ENCODE measurements at places on chromosomes 7 and 10.

- no peaks in the 10 kb centered on the region for H3K27me3 ChIP-seq
- H3K27ac ChIP-seq, result no peak overlapping the region
- H3K4me3 ChIP-seq, result no peak overlapping the region
- no peaks in the 10 kb centered on the region for H3K4me1 ChIP-seq
Observed at GRCh38 chr7:133633055-133633454, 380.2 kb downstream of the EXOC4 start.

- no peaks in the 10 kb centered on the region for H3K27me3 ChIP-seq
- H3K4me1 ChIP-seq, result peaks cover 86% of the 10 kb centered on the region
- peak overlapping the region; percentile 97 for H3K4me3 ChIP-seq
- DNase-seq, result peak; percentile 51
- peaks cover 11% of the 10 kb centered on the region for H3K36me3 ChIP-seq
Observed at GRCh38 chr10:45373003-45373575, 927 bp upstream of the ALOX5 start.

DNA sequence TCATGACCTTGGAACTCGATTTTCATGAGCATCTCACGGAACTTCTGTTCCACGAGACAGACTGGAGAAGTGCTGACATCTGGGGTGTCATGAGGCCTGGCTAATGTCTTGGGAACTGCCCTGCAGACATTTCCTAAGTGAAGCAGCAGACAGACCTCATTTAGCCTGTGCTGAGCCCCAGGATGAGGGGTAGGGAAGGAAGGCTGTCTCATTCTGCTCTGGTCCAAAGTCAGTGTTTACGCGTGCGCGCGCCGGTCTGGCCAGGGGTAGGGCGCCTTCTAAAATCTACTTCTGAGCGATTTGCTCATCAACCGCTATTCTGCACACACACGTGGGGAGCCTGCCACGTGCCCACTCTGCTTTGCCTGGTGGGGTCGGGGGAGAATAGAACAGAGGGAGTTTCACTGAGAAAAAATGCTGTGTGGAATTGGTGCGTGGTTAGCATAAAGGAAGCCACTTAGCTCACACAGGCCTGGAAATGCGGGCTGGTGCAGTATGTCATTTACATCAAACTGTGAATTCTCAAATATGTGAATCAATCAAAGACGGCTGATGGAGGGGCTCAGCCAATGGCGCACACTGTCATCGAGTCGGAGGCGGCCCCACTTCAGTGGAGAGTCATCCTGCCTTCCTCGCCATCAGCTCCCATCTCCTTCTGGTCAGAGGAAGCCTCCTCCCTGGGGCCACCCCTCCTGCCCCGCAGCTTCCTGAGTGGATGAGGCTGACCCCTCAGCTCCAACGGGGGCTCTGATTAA is 335.1 kb downstream of the ADARB2 start:
- peaks cover 51% of the 10 kb centered on the region for H3K27me3 ChIP-seq
- DNase-seq, result no peak
- H3K27ac ChIP-seq, result no peak overlapping the region
- no peaks in the 10 kb centered on the region for H3K4me1 ChIP-seq
- H3K4me3 ChIP-seq, result no peak overlapping the region

DNA sequence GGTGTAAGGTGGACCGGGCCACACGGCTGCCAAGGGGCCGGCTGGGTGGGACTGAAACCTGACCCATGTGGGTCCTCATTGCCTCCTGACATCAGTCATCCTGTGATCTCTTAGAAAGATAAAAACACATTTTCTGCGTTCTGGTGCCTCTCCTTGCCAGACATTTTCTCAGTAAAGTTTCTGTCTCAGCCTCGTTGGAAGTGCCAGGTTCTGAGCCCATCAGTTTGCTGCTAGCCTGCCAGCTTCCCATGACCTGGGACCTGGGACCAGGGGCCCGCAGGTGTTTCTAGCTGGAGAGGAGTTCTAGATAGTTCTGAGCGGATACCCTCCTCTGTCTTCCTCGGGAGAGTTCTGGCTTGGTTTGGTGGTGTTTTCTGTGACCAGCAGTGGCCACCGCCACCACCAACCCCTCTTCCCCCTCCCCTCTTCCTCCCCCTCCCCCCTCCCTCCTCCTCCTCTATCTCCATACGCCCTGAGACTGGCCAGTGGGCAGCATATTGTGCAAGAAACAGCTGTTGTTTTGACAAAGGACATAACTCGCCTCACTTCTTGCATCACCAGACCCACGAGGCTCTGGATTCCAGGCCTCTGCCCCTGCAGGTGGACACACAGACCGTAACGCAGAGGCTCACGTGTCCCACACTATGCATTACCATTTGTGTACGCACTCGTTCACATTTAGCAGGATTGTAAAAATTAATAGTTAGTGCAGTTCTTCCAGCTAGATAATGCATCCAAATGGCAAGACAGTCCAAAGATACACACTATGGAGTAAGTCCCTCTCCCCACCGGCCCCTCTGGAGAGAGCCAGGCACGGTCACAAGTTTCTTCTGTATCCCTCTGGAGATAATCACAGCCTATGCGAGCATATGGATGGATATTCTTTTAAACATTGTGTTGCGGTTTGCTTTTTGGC is 94.6 kb downstream of the CUX1 start:
- peaks cover 6% of the 10 kb centered on the region for H3K36me3 ChIP-seq
- H3K27ac ChIP-seq, result no peak overlapping the region
- peaks cover 48% of the 10 kb centered on the region for H3K4me1 ChIP-seq
- no peak for DNase-seq

GRCh38 chr7:157893535-157894044 is 556.8 kb downstream of the DNAJB6 start:
- no peaks in the 10 kb centered on the region for H3K36me3 ChIP-seq
- no peak for DNase-seq
- no peaks in the 10 kb centered on the region for H3K27me3 ChIP-seq
- H3K27ac ChIP-seq, result no peak overlapping the region
- H3K4me1 ChIP-seq, result no peaks in the 10 kb centered on the region
- H3K4me3 ChIP-seq, result no peak overlapping the region

- DNase-seq, result no peak
- H3K4me3 ChIP-seq, result no peak overlapping the region
- H3K36me3 ChIP-seq, result no peaks in the 10 kb centered on the region
- no peak overlapping the region for H3K27ac ChIP-seq
- H3K4me1 ChIP-seq, result peaks cover 4% of the 10 kb centered on the region
Observed at GRCh38 chr7:157008-157310, 35.4 kb upstream of the FAM20C start.

GRCh38 chr10:52951824-52952223 is 179.2 kb upstream of the MBL2 start:
- H3K4me1 ChIP-seq, result no peaks in the 10 kb centered on the region
- no peaks in the 10 kb centered on the region for H3K27me3 ChIP-seq
- no peak overlapping the region for H3K27ac ChIP-seq
- H3K36me3 ChIP-seq, result no peaks in the 10 kb centered on the region
- no peak overlapping the region for H3K4me3 ChIP-seq
- no peak for DNase-seq

GRCh38 chr10:75109459-75109778 is 2.0 kb upstream of the SAMD8 start:
- H3K4me3 ChIP-seq, result peak overlapping the region; percentile 87
- no peaks in the 10 kb centered on the region for H3K36me3 ChIP-seq
- peaks cover 19% of the 10 kb centered on the region for H3K4me1 ChIP-seq

- DNase-seq, result no peak
- no peaks in the 10 kb centered on the region for H3K36me3 ChIP-seq
- no peak overlapping the region for H3K27ac ChIP-seq
Observed at GRCh38 chr7:103795787-103796186, 193.7 kb downstream of the RELN start.

DNA sequence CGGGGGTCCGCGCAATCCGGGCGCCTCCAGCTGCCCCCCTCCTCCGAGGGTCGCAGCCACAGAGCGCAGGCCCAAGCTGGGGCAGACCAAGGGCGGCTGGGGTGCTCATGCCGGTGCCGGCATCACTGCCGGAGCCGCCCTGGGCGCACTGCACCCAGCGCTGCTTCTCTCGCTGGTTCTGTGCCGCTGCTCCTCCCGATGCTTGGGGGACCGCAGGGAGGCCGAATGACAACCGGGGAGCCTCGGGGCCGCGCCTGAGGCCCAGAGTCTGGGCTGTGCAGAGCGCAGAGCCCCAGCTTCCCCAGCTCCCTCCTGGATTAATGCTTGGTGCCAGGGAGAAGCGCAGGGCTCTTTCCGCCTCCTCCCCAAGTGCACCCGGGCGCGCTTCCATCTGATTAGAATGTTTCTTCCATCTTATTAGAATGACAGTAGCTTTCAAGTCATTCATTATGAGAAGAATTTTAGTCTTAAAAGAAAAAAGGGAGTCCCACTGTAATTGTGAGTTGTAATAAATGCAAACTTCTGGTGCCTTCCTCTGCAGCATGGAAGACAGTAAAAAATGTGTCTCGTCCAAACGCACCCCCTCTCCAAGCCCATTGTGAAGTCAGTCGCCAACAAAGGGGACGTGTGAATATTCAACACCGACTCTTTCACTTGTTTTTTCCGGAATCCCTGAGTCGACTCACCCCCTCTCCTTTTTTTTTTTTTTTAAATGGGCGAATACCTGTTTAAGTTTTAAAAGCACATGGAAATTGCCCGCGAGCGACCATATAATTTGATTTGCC is 19.5 kb upstream of the PTF1A start:
- no peaks in the 10 kb centered on the region for H3K36me3 ChIP-seq
- DNase-seq, result no peak
- H3K4me3 ChIP-seq, result no peak overlapping the region
- H3K27ac ChIP-seq, result no peak overlapping the region
- H3K4me1 ChIP-seq, result no peaks in the 10 kb centered on the region
- H3K27me3 ChIP-seq, result peaks cover 70% of the 10 kb centered on the region

DNA sequence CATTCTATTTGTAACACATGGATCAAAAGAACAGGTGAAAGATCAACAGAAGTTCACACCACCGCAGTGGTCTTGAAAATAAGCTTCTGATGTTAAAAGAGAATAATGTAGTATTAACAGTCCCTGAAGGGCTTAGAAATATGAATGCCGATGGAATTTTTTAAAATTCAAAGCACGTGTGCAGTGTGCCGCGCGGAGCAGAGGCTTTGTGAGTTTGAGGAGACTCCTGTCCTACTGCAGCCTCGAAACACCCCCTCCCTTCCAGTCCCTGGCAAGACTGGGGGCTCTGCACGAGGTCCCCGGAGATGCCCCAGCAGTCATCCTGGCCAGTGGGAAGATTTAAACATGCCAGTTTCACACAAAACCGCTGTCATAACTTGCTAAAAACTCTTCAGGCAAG is 196.6 kb downstream of the DIP2C start:
- no peak for DNase-seq
- no peaks in the 10 kb centered on the region for H3K4me1 ChIP-seq
- no peak overlapping the region for H3K27ac ChIP-seq
- peaks cover 30% of the 10 kb centered on the region for H3K27me3 ChIP-seq
- H3K36me3 ChIP-seq, result no peaks in the 10 kb centered on the region
- H3K4me3 ChIP-seq, result no peak overlapping the region

DNA sequence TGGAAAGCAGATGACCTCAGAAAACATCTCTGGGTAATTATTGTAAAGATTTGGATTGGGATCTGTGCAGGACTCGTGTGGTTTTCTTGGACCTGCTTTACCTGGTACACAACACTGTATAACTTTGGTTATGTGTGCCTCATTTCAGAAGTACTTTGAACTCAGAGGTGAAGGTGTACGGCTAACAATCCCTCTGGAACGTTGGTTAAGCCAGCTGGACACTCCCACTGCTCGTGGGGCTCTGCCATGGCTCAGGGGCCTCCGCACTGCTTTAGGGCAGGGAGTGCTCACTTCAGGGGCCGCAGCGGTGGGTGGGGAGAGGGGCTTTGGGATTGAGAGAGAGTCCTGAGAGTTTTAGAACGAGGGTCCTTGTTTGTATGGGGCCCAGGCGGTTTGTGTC is 13.5 kb downstream of the DYNC2I1 start:
- peaks cover 23% of the 10 kb centered on the region for H3K4me1 ChIP-seq
- no peak overlapping the region for H3K4me3 ChIP-seq
- H3K27ac ChIP-seq, result no peak overlapping the region
- no peaks in the 10 kb centered on the region for H3K27me3 ChIP-seq

DNA sequence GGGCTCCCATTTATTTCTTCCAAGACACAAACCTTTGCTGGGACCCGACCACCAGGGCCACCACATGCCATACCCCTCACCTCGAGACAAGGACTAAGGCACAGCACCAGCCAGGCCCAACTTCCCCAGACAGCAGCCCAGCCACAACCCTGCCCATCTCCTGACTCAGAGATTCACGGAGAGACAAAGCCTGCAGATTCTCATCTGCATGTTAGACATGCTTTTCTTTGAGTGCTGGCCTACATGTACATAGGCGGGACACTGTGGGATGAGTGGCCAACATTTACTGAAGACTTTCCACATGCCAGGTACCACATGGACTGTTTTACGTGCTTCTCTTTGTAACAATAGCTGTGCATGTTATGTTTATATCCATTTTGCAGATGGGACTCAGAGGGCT is 221.3 kb upstream of the ZMIZ1 start:
- H3K4me1 ChIP-seq, result no peaks in the 10 kb centered on the region
- no peak overlapping the region for H3K27ac ChIP-seq
- peaks cover 12% of the 10 kb centered on the region for H3K27me3 ChIP-seq
- no peaks in the 10 kb centered on the region for H3K36me3 ChIP-seq
- no peak overlapping the region for H3K4me3 ChIP-seq
- DNase-seq, result no peak

GRCh38 chr10:91340613-91341362 is 69.4 kb upstream of the HECTD2 start:
- no peak overlapping the region for H3K27ac ChIP-seq
- H3K4me3 ChIP-seq, result no peak overlapping the region
- no peaks in the 10 kb centered on the region for H3K4me1 ChIP-seq
- peaks cover 6% of the 10 kb centered on the region for H3K27me3 ChIP-seq

DNA sequence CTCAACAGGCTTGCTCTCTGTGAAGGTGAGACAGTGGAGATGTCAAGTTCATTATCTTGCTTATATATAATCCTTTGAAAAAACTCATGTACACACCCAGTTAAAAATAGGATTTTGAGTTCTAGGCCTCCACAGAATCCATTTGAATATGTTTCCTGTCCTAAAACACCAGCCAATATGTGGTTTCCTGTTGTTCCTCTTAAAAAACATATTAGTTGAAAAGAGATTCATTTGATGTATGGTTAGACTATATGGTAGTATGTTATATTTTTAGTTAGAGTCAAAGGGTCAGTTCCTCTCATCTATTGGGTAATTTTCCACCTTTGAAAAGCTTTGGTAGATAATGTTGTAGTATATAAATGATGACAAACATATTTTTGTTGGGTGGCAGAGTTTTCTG is 16.0 kb downstream of the PPP1R9A start:
- H3K36me3 ChIP-seq, result no peaks in the 10 kb centered on the region
- no peak for DNase-seq
- H3K4me3 ChIP-seq, result no peak overlapping the region
- peak overlapping the region; percentile 74 for H3K27ac ChIP-seq

- H3K4me1 ChIP-seq, result peaks cover 28% of the 10 kb centered on the region
- DNase-seq, result no peak
- H3K4me3 ChIP-seq, result no peak overlapping the region
Observed at GRCh38 chr7:121344497-121344896, 15.7 kb downstream of the WNT16 start.

DNA sequence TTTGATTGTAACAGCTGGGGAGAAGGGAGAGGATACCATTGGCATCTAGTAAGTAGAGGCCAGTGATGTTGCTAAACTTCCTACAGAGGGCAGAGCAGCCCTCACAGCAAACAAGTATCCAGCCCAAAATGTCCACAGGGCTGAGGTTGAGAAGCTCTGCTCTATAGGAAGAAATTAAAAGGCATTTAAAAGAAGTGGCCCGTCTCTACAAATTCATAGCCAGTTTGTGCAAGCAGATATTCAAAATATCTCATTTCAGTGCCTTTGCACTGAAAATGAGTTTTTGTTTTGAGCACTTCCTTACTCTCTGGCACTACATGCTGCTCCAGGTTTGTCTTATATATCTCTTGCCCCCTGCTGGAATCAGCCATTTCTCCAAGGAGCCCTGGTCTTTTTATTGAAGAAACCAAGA is 330.0 kb downstream of the BBS9 start:
- no peaks in the 10 kb centered on the region for H3K27me3 ChIP-seq
- H3K36me3 ChIP-seq, result no peaks in the 10 kb centered on the region
- DNase-seq, result no peak
- H3K4me3 ChIP-seq, result no peak overlapping the region
- no peak overlapping the region for H3K27ac ChIP-seq

GRCh38 chr7:18019555-18019954 is 8.1 kb downstream of the PRPS1L1 start:
- no peak overlapping the region for H3K4me3 ChIP-seq
- H3K4me1 ChIP-seq, result no peaks in the 10 kb centered on the region
